Muscle of arm (tissue), 14 donors: ENCODE measurements at places on chromosomes 11 and 22.

- DNase-seq = no peak
These were observed 4.0 kb downstream of the PLXNB2 start for GRCh38 chr22:50303515-50303847.

- no peak for DNase-seq
These were observed 370.2 kb downstream of the AASDHPPT start for GRCh38 chr11:106447631-106448191.

GRCh38 chr11:100833276-100833675 lies 146.2 kb downstream of the ARHGAP42 start:
- DNase-seq = no peak

- no peak for DNase-seq
These were observed 455.8 kb downstream of the MIAT start for GRCh38 chr22:27113211-27113635.

GRCh38 chr22:36424901-36425579 lies 37.3 kb upstream of the MYH9 start:
- no peak for DNase-seq

- DNase-seq = no peak
These were observed 596.0 kb downstream of the INSC start for GRCh38 chr11:15710580-15711275.
